ENCODE measurements at places on chromosomes 5 and 9.

DNA sequence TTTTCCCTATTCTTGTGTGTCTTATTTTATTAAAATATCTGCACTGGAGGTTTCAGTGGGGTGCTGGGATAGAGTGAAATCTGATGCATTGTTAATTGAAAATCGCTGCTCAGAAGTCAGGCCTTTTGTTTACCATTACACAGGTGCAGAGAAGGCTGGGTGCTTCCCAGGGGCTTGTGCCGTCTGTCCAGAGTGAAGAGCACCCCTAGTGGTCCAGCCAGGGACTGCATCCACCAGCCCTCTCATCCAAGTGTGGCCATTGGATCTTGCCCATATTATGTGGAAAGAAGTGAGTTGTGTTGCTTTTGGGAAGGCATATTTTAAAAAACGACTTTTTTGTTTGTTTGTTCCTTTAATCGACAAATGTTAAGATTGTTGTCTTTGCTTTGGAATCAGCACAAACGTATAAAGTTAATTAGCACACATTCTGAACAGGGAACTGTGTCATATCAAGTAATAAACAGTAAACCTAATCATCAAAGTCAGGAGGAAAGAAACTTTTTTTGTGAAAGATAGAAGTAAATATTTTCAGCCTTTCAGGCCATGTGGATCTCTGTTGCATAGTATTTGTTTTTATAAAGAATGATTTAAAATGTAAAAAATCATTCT lies 315.6 kb downstream of the MTRR start:
- DNase-seq, result no peak

GRCh38 chr5:68224509-68225187 lies 9.1 kb downstream of the PIK3R1 start:
- no peak for DNase-seq

GRCh38 chr5:89178541-89178940 lies 295.6 kb upstream of the MEF2C start:
- no peak for DNase-seq

- no peak for DNase-seq
Observed at GRCh38 chr5:2899311-2899710, 147.8 kb upstream of the IRX2 start.

DNA sequence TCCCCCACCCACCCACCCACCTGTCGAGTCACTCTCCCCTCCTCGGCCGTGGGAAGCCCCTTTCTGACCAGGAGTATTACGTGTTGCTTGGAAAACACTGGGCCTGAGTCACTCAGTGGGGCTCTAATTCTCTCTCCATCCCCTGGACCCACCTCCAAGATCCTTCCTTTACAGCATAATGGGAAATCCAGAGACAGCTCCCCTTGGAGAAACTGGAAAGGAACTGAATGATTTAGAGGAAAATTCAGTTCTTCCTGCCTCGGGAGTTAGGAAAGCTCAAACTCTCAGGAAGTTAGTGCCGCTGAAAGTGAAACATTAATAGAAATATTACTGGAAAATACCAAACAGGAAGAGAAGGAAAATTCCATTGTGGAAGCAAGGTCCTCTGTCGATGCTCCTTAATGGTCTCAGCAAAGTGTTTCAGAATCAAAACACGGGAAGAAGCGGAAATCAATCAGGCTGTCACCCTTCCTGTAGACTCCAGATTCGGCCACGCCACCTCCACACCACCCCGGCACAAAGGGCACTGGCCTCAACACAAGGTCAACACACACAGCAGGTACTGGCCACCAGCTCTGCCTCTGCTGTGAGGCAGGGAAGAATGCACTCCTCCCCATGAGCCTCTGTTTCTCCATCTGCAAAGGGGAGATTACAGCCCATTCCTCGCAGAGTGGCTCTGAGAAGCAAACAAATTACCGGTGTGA lies 9.6 kb downstream of the SHB start:
- DNase-seq, result no peak

GRCh38 chr9:121283080-121283398 lies 15.1 kb downstream of the GSN start:
- DNase-seq, result no peak

- no peak for DNase-seq
Observed at GRCh38 chr9:89797937-89798455, 193.2 kb downstream of the GADD45G start.

DNA sequence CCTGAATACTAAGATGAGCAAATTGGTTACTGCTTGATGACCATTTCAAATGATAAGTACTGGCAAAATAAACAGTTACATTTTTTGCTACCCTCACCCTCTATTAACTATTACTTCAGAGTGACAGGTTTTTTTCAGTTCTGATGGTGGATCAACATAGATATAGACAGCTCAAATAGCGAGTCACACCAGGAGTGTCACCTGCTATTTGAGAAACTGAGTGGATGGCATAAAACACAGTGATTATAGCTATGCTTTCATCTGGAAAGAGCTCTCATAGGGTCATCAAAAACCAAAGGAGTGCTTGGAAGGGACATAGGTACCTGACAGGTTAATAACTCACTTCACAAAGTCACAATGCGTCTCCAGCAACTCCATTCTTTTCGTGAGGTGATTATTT lies 244.5 kb upstream of the C9orf72 start:
- DNase-seq, result no peak

DNA sequence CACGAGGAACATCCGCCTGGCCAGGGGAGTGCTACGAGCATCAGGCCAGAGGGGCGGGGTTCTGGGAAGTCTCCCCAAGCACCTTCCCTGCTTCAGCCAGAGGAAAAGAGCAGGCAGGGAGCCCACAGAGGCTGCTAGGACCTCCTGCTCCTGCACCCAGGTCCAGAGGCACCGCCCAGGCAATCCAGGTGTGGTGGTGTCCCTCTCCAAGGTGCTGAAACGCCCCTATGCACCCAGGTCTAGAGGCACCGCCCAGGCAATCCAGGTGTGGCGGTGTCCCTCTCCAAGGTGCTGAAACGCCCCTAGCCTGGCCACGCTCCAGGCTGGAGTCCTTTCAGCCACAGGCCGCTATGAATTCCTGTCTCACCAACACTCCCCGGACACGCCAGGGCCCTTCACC lies 10.7 kb upstream of the UBAC1 start:
- peak; percentile 73 for DNase-seq

GRCh38 chr5:38595132-38595745 lies 38.8 kb upstream of the LIFR start:
- DNase-seq, result no peak

- no peak for DNase-seq
Observed at GRCh38 chr5:17801595-17801994, 167.3 kb downstream of the TAF11L14 start.

DNA sequence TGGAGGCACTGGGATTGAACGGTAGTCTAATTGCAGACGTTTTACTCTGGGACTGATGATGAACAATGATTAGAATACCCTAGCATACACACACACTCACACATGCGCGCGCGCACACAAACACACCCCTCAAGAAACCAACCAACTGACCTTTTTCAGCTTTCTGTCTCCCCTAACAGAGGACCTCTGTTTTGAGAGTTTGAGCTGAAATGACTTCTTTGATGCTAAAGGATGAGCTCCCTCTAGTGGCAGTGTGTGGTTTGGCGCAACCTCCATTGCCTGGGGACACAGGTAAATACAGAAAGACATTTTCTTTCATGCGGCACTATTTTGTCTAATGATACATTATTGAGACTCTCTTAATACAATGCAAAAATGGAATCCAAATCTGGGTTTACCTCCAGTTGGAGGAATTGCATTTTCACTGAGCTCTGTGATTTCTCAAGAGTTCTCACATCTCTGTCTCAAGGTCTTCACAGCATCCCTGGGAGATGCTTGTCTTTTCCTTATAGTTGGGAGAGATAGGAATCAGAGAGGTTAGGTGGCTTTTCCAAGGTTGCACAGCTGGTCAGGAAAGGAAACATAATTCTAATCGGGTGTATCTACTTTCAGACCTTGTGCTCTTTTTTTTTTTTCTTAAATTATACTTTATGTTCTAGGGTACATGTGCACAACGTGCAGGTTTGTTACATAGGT lies 187.5 kb downstream of the TMEM38B start:
- peak; percentile 53 for DNase-seq

All from NCI-H1048 (cell line).